ENCODE measurements at places on chromosomes 11 and 22.
A peak's percentile ranks its signal among the peaks of the same experiment; 100 is the strongest.

DNA sequence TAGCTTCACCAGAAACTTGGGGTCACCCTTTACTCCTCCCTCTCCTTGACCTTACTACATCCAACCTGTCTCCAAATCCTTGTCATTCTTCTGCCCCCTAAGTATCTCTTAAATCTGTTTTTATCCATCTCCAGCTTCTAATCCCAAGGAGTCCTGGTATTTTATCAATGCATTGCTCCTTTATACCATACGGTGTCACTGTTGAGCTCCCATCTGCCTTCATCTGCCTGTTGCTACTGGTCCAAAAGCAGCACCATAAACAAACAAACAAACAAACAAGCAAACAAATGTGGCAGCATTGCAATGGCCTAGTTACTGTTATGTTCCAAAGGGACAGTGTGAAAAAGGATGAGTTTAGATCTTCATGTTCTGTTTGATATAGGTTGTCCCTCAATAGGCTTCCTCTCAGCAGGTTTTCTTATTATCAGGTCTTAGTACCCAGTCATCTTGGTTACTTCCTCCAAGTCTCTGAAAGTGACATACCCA is 34.2 kb downstream of the DNHD1 start:
- DNase-seq = peak; percentile 53

GRCh38 chr11:65911682-65912568 is 6.9 kb downstream of the C11orf68 start:
- peak; percentile 50 for DNase-seq

DNA sequence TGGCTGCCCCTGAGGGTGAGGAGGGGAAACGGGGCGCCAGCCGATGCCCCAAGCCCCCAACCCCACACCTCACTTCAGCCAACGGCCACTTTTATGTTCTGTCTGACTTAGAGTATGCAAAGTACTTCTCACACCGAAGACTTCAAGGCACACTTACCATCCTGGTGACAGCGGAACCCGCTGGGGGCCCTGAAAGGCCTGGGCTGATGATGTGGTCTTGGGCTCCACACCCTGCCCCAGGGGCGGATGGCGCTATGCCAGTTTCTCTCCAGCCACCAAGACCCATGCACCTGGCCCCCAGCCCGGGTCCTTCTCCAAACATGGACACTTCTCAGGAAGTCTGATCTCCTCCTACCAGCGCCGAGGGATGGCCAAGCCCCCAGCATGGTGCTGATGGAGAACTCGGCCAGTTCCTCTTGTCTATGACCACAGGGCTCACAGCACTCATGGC is 175.4 kb downstream of the CTTN start:
- DNase-seq = no peak

DNA sequence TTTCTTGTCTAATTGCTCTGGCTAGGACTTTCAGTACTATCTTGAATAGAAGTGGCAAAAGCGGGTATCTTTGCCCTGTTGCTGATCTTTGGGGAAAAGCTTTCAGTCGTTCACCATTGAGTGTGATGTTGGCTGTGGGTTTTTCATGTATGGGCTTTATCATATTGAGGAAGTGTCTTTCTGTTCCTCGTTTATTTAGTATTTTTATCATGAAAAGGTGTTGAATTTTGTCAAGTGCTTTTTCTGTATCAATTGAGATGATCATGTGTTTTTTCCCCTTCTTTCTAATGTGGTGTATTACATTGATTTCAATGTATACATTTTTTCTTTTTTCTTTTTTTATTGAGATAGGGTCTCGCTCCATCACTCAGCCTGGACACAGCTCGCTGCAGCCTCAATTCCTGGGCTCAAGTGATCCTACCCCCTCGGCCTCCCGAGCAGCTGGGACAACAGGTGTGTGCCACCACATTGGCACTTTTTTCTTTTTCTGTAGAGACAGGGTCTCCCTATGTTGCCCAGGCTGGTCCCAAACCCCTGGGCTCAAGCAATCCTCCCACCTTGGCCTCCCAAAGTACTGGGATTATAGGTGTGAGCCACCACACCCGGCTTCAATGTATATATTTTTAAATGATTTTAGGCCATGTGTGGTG is 5.3 kb upstream of the GNB1L start:
- DNase-seq = no peak

DNA sequence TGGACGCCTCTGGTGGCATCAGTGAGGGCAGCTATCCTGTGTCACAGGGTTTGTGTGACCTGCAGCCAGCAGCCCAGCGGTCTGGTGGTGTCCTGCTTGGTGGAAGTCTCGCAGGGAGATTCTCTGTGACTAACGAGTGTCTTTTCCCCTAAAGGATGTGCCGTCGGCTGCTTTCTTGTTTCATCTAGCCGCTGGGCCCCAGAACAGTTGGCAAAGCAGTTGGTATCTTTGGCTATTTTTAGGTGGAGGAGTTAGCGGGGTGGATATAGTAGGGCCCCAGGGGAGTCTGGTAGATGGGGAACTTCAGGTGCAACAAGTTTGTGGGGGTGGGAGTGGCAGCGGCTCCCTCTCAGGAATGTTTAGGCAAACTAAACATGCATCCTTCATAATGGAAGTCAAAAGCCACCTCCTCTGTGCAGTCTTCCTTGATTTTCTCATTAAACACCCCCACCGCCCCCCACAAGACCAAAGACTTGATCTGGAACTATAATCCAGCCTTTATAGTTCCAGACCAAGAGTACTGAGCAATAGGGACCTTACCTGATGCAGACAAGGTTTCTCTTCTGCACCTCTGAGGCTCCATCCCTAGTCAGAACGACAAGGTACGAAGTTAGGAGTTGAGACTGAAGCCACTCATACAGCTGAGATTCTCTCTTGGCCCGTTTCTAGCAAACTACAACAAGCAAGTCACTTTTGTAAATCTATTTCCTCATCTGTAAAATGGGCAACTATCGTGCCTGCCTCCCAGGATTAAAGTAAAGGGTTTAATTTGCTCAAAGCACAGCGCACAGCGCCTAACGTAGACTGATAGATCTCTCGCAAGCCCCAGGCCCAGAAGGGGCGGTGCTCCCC is 1.1 kb upstream of the PELI3 start:
- no peak for DNase-seq

GRCh38 chr11:120024046-120024445 is 113.9 kb downstream of the TRIM29 start:
- no peak for DNase-seq
